ENCODE measurements at places on chromosomes 12 and 14.

- DNase-seq: no peak
These were observed 50.7 kb upstream of the BTG1 start for GRCh38 chr12:92196368-92196767.

DNA sequence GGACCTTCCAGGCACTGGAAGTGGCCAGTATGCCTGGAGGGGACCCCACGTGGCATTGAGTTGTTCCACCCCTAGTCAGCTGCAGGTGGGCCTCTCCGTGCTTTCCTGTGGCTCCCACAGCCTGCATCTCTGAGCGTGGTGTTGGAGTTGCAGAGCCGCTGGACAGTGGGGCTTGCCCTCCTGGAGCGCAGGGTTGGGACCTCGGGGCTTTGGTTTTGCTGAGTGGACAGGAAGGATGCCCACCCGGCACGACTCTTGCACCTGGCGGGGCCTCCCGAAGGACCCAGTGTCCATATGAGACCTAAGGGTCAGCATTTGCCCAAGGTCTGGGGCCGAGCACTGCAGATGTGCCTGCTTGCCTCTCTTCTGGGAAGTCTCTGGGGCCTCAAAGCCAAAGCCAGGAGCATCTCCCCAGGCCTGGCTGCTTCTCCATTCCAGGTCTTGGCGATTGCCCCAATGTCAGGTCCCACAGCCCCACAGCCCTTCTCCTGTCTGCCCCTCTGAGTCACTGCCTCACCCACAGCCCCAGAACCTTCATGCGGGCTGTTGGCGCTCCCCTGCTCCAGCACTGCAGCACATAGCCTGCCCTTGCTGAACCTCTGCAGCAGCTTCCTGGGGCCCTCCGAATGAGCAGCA, 1.5 kb downstream of the PACS2 start:
- no peak for DNase-seq

- no peak for DNase-seq
These were observed 30.5 kb upstream of the METAP2 start for GRCh38 chr12:95443459-95443858.

- DNase-seq: no peak
These were observed 17.1 kb downstream of the KIF26A start for GRCh38 chr14:104155513-104155912.

DNA sequence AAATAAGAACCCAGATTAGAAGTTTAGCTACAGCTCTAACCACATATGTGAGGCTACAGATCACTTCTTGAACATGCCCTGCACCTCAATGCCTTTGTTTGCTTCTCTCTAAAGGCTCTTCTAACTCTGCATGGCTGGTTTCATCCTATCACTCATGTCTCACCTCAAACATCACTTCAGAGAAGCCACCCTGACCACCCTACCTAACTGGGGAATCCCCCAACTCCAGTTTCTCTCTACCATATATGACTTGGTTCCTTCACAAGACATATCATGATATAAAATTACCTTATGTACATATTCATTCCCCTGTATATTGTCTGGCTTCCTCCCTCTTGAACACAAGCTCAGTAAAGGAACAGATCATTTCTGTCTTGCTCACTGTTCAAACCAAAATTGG, 250.2 kb upstream of the GRIP1 start:
- DNase-seq: no peak

DNA sequence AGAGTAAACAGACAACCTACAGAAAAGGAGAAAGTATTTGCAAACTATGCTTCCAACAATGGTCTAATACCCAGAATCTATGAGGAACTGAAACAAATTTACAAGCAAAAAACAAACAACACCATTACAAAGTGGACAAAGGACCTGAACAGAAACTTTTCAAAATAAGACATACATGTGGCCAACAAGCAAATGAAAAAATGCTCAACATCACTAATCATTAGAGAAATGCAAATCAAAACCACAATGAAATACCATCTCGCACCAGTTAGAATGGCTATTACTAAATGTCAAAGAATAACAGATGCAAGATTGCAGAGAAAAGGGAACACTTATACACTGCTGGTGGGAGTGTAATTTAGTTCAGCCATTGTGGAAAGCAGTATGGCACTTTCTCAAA, 125.8 kb downstream of the C12orf42 start:
- DNase-seq: no peak

GRCh38 chr12:93167331-93167730, 210.4 kb upstream of the NUDT4 start:
- DNase-seq: no peak

GRCh38 chr12:45559537-45559936, 170.0 kb upstream of the ARID2 start:
- no peak for DNase-seq

GRCh38 chr14:91580876-91581577, 70.9 kb upstream of the PPP4R3A start:
- DNase-seq: no peak

DNA sequence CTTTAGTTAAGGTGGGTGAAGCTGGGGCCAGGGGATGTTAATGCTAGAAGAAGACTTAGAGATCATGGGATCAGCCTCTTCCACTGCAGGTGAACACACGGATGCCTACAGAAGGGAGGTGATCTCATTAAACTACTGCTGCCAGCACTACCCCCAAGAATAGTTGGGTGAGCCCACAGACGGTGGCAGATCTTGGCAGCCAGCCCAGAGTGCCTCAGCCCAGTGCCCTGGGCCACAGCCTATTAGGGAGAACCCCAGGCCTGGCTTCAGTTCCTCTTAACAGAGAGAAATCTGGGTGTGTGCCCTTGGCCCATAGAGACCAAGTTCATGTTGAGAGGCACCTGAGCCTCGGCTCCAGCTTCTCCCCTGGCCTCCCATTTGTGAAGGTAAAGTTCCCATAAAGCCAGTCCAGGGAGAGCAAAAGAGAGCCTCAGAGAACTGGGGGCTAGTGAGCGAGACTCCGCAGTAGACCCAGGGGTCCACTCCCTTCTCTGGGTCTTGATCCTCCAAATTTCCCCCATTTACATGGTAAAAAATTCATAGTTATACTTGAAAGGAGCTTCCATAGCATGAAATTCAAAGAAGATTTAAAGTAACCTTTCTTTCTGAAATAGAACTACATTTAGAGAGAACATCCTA, 125.0 kb upstream of the CCND2 start:
- no peak for DNase-seq

GRCh38 chr14:44820230-44820964, 141.3 kb downstream of the KLHL28 start:
- DNase-seq: no peak

GRCh38 chr12:80032946-80033345, 66.4 kb upstream of the OTOGL start:
- DNase-seq: no peak

DNA sequence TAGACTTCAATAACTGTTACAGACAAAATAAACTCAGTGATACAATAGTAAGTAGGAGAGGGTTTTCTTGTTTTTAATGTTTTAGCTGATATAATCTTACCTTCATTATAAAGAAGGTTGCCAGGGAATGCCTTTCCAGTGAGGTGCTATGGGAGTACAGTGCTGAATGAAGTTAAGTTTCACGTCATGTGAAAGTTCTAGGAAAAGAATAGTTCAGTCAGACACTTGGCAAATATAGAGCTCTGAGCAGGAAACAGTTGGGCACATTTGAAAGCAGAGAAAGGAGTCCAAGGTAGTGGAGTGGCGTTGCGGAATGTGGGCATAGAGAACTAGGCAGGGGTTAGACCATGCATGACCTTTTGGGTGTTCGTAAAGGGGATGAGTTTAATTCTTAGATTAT, 88.6 kb upstream of the DCN start:
- DNase-seq: no peak

- no peak for DNase-seq
These were observed 11.5 kb upstream of the NT5DC3 start for GRCh38 chr12:103852498-103852997.

DNA sequence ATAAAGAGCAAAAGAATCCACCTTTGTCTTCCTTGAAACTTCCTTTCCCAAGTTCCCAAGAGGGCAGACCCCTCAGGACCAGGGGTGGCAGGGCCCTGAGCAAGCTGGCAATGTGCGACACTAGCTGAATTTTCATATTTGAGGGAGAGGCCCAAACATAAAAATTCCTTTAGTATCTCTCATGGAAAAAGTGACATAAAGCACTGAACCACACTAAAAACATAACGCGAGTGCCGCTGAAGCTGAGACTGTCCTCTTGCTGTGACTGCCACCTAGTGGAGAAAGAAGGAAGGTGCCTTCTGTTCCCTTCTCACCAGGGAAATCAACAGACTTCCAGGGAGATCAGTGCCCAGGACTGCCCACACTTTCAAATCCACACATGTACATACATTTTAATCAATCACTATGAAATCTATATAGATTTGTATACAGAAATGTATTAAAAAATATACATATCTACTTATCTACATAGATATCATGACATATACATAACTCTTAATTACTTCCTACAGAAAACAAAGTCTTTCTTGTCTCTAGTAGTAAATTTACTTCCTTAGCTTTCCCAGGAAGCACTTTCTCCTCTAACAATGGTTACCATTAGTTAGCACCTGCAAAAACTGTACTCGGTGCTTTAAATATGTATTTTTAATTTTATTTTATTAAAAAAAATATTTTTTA, 53.8 kb downstream of the SSH1 start:
- DNase-seq: no peak

- DNase-seq: no peak
These were observed 1.4 kb upstream of the CDCA4 start for GRCh38 chr14:105022276-105022670.

GRCh38 chr14:54554401-54554800, 12.5 kb upstream of the SAMD4A start:
- no peak for DNase-seq

- DNase-seq: no peak
These were observed 18.2 kb downstream of the IFNG-AS1 start for GRCh38 chr12:68007466-68007865.

DNA sequence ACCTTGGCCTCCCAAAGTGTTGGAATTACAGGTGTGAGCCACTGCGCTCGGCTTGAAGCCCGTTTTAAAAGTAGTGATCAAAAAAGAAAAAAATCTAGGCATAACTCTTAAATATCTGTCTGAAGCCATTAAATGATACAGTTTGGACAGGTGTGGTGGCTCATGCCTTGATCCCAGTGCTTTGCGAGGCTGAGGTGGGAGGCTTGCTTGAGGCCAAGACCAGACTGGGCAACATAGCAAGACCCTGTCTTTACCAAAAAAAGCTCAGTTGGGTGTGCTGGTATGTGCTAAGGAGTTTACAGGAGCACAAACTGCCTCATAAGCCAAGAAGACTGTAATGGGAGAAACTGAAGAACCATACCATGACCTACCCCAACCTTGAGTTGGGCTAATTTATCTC, 26.0 kb downstream of the SYNE2 start:
- DNase-seq: no peak

- DNase-seq: no peak
These were observed 17.6 kb downstream of the MON2 start for GRCh38 chr12:62484233-62484632.

GRCh38 chr12:41453409-41453808, 265.3 kb downstream of the PDZRN4 start:
- no peak for DNase-seq

DNA sequence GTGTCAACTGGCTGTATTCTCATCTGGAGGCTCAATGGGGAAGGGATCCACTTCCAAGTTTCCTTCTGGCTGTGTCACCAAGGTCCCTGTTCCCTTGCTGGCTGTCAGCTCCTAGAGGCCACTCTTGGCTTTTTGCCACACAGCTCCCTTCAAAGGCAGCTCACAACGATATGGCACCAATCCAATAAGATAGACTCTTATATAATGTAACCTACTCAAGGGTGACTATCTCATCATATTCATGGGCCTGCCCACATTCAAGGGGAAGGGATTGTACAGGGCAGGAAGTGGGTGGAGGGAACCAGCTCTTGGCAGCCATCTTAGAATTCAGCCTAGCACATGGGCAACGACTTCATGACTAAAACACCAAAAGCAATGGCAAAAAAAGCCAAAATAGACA, 98.7 kb upstream of the PLXNC1 start:
- no peak for DNase-seq

DNA sequence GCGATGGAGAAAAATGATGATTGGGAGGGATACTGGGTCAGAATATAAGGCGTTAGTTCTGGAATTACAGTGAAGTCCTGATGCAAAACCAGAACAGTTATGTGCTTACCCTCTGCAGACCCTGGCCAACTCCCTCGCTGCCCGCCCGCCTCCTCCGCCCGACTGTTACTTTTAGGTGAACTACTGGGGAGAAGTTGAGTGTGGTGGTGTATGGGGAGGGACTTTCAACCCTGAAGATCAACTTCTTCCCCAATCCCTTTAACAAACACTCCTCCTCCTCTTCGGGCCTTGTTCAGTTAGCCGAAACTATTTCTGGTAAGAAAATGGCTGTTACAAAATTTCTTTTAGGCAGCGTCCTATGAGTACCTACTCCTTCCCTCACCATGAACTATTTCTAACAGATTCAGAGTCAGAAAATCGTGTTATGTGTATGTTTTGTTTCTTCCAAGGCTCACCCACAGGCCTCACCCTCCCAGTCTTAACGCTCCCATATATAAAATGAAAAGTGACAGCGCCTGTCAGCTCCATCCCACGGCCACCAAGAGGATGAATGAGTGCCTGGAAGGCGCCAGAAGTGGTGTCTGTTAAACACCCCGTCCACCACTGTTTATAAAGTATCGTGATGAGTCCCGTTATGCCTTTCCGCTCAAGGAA, 1.3 kb downstream of the FBXO33 start:
- DNase-seq: no peak

DNA sequence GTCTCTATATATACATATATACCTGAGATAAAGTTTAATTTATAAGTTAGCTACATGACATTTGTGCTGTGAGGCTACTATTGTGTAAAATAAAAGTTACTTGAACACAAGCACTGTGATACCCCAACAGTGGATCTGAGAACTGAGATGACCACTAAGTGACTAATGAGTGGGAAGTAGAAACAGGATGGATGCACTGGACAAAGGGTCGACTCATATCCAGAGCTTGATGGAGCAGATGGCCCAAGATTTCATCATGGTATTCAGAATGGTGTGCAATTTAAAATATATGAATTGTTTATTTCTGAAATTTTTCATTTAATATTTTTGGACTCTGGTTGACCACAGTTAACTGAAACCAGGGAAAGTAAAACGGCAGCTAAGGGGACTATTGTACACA, 908.6 kb upstream of the MDGA2 start:
- DNase-seq: no peak

DNA sequence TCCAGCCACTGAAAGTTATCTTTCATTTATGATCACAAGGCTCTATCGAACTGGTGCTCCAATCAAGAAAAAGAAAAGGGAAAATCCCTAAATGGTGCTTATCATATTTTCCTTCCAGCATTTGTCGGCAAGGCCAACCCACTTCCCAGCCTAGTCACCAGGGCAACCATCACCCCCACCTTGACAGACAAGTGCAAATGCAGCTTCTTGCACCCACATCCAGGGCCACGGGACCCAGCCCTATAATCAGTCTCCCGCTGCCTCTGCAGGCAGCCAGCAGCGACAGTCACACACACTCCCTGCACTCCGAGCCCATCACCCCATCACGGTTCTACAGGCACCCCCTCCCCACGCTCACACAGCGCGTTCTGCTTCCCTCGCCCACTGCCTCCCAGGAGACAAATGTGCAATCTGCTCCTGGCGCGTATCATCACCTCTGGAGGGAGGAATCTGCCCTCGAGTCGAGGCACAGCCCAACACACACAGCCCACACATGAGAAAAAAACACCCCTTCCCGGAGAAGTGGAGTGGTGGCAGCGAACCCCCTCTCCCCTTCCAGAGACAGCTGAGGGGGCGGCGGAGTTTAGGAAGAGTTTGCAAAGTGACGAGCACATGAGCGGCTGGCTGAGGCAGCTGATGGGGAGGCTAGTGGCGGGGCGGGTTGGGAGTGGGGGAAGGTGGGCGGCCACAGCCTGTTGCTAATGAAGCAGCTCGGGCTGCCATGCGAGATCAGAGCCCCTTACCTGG, 9.3 kb upstream of the PPP4R4 start:
- DNase-seq: no peak
